ENCODE measurements at places on chromosomes 13 and 19.

DNA sequence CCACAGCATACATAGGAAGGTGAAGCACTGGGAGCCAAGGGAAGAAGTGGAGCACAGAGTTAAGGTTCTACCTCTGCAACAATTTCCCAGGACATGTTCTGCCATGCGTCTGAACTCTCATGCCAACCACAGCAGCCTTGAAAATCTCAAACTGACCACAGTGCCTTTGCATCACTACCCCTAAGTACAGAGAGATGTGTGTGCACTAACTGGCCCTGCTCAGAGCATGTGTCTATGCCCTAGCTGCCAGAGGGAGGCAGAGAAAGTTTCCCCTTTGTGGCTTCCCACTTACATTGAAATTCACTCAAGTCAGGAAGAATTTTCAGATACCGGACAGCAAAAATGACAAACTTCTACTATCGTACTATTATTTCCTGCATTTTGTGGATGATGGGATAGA, 26.8 kb upstream of the WDFY2 start:
- DNase-seq: no peak

DNA sequence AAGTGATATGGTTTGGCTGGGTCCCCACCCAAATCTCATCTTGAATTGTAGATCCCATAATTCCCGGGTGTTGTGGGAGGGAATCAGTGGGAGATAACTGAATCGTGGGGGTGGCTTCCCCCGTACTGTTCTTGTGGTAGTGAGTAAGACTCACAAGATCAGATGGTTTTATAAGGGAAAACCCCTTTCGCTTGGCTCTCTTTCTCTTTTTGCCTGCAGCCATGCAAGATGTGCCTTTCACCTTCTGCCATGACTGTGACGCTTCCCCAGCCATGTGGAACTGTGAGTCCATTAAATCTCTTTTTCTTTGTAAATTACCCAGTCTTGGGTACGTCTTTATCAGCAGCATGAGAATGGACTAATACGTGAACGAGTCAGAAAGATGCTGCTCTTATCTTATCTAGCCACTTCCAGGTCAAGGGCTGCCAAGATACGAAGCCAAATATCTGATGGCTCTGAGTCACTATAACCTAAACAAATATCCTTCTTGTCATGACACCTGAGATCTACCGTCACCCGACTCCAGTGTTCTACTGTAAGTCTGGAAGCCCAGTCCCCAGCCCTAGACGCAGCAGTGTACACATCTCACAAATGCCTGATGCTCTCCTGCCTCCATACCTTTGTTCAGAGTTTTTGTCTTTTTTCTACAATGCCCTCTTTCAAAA, 45.9 kb downstream of the SLC15A1 start:
- DNase-seq: no peak

DNA sequence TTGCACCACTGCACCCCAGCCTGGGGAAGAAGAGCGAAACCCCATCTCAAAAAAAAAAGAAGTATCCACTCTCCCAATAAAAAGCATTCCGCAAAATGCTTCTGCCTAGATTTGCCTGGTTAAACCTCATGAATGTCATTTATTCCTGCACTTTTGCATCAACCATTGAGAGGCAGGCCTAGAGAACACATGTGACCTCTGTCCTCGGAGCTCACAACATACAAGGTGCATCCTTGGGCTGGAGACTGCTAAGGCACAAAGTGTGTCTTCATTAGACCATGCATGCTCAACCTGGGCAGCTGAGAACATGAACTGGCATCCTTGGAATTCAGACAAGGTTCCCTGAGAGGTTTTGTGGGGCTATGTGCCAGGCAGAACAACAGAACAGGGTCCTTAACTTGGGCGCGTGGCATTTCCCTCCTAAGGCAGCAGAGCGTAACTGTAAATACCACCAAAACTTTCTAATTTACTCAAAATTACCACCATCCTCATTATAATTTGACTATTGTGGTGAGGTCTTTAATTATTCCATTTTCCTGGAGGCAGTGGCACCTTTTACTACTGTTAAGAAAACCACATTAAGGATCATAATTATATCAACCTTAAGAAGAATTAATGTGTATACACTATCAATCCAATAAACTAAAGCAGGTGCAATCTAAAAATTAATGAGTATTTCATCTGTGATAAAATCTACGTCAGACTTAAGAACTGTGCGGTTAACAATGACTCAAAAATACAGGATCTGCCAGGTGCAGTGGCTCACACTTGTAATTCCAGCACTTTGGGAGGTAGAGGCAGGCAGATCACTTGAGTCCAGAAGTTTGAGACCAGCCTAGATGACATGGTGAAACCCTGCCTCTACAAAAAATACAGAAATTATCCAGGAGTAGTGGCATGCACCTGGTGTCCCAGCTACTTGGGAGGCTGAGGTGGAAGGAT, 13.8 kb downstream of the RCBTB1 start:
- no peak for DNase-seq

- DNase-seq: no peak
Observed at GRCh38 chr19:50365434-50366306, at the start of gene NAPSA. Gene NAPSA, minus strand, starts transcription at chr19:50365639. Its CDS starts 18 bp downstream, at chr19:50365621.

DNA sequence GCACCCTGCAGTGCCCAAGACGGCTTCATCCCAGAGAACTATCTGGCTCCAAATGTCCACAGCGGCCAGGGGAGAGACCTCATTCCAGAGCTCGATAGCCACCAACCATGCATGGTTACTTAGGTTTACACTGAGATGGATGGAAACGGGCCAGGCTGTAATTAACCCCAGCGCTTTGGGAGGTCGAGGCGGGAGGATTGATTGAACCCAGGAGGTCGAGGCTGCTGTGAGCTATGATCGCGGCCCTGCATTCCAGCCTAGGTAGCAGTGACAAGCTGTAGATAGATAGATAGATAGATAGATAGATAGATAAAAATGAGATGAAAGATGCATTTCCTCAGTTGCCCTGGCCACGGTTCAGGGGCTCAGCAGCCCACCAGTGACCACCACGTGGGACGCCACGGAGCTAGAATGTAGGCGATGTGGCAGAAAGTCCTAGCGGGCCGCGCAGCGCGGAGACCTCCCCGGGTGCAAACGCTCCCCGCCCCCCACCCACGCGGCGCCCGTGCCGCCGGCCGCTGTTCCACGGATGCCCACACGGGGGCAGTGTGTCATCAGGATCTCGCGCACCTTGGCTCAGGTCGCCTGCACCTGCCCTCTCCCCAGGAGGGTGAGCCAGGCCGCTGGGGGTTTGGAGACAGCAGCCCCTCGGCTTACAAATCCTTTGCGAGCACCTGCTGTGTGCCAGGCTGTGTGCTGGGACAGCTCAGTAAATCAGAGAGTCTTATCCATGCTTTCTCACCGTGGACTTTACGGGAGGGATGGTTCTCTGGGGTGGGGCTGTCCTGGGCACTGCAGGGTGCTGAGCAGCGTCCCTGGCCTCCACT, 13.5 kb upstream of the TLE5 start:
- no peak for DNase-seq

- no peak for DNase-seq
Observed at GRCh38 chr13:93559718-93560117, 333.1 kb downstream of the GPC6 start.

DNA sequence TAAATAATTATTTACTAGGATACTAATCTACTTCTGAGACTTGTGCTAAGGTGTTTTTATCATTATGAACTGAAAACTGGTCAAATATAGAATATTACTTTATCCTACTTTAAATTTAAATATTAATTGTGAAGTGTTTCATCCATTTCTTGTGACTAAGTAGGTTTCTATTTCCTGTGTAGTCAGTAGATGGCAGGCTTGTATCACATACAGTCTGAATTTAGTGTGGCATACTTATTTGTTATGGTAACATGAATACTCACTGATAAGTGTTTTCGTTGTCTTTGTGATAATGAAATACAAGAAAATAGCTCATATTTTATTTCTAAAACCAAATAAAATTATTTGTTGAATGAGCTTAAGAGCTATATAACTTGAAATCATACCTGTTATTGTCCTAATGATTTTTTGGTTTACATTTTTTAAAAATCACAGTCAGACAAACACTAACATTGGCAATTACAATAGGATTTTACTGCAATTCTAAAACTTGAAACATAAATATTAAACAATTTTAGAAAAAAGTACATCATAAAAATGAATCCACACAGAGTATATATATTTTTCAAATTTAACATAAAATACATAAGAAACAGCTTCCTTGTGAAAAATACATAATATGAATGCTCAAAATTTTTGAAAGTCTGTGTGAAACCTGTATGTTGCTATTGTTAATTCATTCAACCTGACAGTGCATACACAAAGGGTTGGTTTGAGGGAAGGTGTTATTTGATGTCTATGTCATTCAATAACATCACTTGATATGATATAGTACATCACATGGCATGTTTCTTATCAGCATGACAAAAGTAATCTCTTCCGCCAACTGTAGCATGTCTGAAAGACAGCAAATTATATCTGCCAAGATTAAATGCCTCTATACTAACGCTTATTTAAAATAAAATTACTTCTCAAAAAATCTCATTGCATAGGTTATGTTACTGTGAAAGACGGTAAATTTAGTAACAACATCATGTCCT, 904.8 kb upstream of the PCDH20 start:
- DNase-seq: no peak

DNA sequence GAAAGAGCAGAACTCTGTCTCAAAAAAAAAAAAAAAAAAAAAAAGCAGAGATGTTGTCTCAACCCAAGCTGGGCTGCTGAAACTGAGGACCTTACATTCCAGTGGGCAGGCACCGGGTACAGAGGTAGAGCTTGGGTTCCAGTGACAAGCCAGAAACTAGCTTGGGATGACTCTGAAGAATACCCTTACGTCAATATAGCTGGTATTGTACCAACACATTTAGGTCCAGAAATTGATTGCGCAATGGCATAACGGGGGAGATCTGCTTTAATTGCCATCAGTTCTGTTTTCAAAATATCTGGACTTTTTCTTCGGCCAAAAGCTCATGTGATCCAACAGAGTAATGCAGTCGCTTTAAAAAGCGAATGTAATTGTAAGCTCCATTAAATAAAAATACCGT, 103.1 kb upstream of the UBL3 start:
- DNase-seq: no peak

GRCh38 chr13:22223411-22223810, 552.5 kb downstream of the FGF9 start:
- no peak for DNase-seq
